ENCODE measurements at places on chromosomes 4 and X.
A peak's percentile ranks its signal among the peaks of the same experiment; 100 is the strongest.

DNA sequence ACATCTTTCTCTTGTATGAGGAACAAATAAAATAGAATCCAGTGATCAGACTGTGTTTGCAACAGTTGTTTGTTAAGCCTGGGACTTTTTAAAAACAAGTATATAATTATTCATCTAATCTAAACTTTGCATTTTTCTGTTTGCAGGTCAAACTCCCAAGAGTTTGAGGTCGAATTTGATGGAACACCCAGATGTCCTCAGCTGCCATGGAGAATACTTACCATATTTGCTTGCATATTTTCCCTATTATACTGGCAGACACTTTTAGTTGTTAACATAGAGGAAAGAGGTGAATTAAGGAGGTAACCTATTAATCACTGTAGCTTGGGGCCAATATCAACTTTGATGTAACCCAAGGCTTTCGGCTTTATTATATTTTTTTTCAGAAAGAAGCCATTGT, 401.5 kb upstream of the DIPK2B start:
- DNase-seq = no peak

GRCh38 chr4:3107691-3108121, 33.2 kb downstream of the HTT start:
- DNase-seq = no peak

- DNase-seq = no peak
Observed at GRCh38 chr4:182351485-182351884, 108.3 kb downstream of the TENM3 start.

GRCh38 chr4:67714248-67714583, 13.3 kb upstream of the UBA6 start:
- no peak for DNase-seq

- DNase-seq = no peak
Observed at GRCh38 chr4:54545663-54546424, 111.9 kb upstream of the KIT start.

GRCh38 chr4:63106600-63106999, 1302.7 kb downstream of the TECRL start:
- DNase-seq = no peak

DNA sequence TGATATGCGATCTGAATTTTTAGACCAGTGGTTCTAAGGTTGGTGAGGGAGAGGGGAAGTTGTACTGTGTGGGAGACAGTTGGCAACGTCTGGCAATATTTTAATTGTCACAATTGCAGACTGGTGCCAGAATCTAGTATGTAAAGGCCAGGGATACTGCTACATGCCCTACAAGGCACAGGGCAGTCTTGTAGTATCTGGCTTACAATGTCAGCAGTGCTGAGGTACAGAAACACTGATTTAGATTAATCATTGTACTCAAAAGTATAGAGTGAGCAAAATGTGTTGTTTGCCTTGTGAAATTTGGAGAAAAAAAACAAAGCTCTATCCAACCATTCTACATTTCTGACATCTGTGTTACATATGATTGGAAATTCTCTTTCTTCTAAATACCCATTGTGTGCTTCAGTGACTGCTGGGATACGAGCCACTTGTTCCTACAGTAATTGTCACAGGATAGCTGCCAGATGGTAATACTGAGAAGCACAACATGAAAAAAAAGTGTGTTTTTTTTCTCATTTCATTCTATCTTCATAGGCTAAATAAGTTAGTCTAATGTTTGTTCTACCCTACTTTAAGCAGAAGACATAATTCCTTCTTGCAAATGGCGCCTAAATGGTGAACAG, 526.7 kb upstream of the AGA start:
- no peak for DNase-seq

GRCh38 chr4:41455206-41455605, 82.8 kb upstream of the LIMCH1 start:
- DNase-seq = no peak

- DNase-seq = no peak
Observed at GRCh38 chr4:3679071-3679825, 86.9 kb upstream of the ADRA2C start.

DNA sequence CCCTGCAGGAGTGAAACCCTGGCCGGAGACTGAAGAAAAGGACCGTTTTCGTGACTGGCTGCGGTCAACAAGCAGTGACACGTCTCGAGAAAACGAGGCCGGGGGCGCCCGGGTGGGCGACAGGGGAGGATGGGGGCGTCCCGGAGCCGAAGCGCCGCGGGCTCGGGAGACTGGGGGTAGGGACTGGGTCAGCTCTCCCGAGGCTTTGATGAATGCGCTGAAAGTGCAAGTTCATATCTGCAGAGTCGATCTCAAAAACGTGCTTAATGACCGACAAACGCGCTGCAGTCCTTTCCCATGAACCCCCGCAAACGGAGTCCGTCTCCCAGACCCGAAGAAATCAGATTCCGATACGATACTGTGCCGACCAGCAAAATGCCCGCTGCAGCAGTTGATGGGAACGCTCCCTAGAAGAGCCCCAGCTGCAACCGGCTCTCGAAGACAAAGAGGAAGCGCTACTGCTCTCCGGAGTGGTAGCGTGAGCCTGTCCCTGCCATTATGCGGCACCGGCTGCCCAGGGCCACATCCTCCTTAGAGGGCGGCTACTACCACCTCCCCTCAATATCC, 806 bp upstream of the CD99L2 start:
- no peak for DNase-seq

GRCh38 chrX:110042496-110042895, 39.6 kb downstream of the TMEM164 start:
- DNase-seq = no peak

- no peak for DNase-seq
Observed at GRCh38 chr4:126614356-126614855, 1018.4 kb upstream of the INTU start.

GRCh38 chr4:82801910-82802521, 3.4 kb upstream of the SCD5 start:
- no peak for DNase-seq

GRCh38 chr4:185956544-185956940, 112.4 kb upstream of the TLR3 start:
- no peak for DNase-seq

GRCh38 chrX:30489323-30489722, 88.2 kb downstream of the TASL start:
- no peak for DNase-seq

DNA sequence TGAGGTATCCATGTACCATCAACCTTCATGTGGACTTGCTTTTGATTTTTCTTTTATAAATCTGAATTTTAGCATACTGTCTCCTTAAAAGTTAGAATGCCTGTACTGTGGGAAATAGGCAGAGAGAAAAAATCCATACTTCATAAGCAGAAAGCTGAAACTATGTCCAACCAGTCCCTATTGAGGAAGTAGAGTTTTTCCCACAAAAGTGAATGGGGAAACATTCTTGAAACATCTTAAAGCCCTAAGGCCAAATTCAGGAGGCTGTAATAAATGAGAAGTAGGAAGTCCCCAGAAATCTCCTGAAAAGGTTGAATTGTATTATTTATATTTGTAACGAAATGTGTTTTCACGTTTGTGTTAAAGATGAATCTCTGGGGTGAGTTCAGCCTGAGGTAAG, 56.3 kb downstream of the ENOX2 start:
- DNase-seq = no peak

- DNase-seq = no peak
Observed at GRCh38 chr4:15912961-15913630, 25.4 kb downstream of the FGFBP1 start.

DNA sequence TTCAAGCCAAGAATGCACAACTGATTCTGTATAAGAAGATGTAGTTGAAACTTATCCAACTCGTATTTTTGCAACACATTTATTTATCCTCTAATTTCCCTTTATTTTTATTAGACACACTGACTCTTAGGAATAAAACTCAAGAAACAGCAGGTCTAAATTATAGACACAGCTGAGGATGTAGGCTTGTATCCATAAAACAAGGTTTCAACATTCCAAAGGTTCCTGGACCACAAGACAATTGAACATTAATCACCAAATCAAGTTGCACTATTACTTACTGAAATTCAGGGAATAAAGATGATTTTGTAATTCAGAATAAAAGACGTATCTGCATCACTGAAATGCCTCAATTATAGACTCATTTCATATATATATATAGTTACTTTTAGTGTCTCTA, 683.5 kb upstream of the GRIA3 start:
- DNase-seq = no peak

- DNase-seq = no peak
Observed at GRCh38 chr4:10500776-10501175, 43.5 kb upstream of the ZNF518B start.

GRCh38 chr4:184503869-184504300, 29.5 kb upstream of the IRF2 start:
- no peak for DNase-seq

- no peak for DNase-seq
Observed at GRCh38 chr4:10983268-10983667, 298.7 kb upstream of the CLNK start.

DNA sequence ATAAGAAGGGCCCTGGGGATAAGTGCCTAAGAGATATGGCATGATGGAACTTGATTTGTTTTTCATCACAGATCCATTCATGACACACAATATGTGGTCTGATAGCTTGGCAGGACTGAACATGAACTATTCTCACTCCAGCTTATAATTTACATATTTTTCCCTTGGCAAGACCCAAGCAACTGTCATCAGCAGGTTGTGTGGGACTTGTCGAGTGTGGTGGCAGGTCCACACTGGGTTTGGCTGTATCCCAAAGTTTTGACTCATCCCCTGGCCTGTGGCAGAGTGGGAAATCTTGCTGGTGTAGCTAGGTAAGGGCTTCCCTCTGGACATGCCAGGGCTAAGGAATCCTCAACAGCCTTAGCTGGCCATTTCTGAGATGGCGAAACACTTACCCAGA, 81.0 kb upstream of the STIM2 start:
- DNase-seq = peak; percentile 36

- DNase-seq = peak; percentile 34
Observed at GRCh38 chrX:132270699-132271098, 51.5 kb upstream of the RAP2C start.

- DNase-seq = no peak
Observed at GRCh38 chr4:17475481-17475880, 36.4 kb downstream of the QDPR start.

DNA sequence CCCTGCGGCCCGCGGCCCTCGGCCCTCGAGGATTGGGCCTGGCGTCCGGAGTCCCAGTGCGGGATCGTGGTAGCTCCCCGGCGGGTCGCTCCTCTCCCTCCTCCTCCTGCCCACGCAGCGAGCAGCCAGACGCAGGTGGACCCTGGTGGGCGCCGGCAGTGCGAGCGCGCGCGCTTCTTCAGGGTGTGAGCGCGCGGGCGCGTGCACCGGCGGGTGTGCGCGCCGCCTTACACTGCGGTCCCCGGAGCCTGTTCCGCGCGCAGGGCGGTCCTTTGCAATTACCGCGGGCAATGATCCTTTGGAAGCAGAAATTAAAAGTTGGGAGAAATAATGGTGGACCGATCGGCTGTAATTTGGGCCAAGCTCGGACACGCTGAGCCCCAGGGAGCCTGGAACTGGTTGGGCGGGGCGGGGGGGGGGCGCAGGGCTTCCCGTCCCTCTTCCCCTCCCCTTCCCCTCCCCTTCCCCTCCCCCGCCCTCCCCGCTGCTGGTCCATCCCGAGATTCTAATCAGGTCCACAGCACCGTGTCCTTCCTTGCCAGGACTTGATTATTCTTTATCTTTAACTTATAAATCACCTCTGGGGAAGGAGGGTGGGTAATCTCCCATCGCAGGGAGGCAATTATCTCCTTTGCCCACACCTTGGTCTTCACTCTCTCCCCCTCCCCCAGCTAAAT, 1.6 kb upstream of the NKX1-1 start:
- no peak for DNase-seq

- no peak for DNase-seq
Observed at GRCh38 chr4:180281724-180282123, 1961.5 kb upstream of the TENM3 start.

Data from astrocyte of the cerebellum (primary cell).